Ascending aorta (tissue), 2 donors: ENCODE measurements at places on chromosomes 4 and X. TPM values are rescaled to one million over a fixed set of nuclear protein-coding genes. Genes with fewer than 3 reads are reported as not detected.

The PNMA6F gene
- not detected for total RNA-seq

DNA sequence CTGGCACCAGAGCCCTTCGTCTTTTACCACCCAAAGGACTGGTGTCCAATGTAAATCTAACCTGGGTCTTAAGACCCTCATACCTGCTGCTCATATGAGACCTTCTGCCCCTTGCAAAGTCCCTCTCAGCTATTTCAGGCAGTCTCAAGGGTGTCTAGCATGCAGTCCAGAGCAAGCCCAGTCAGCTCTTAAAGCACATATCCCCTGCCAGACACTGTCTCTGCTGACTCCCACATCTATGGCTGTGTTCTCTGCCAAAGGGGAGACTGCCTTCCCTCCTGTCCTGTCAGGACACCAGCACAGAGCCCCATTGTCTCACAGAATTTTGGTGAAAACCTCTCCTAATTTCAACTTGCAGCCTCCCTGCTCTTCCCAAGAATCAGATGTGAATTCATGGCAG is 118.5 kb downstream of the PARM1 start:
- no peaks in the 10 kb centered on the region for H3K4me1 ChIP-seq
- H3K27me3 ChIP-seq: no peaks in the 10 kb centered on the region
- H3K4me3 ChIP-seq: no peak overlapping the region

The COL4A6 gene
- under 0.01 TPM for total RNA-seq

- peak overlapping the region; percentile 61 for H3K4me3 ChIP-seq
- H3K27ac ChIP-seq: no peak overlapping the region
- peaks cover 4% of the 10 kb centered on the region for H3K27me3 ChIP-seq
- peak; percentile 69 for DNase-seq
These were observed 2.0 kb downstream of the TMEM255A start for GRCh38 chrX:120308959-120309872.

GRCh38 chr4:104394406-104395167 is 100.1 kb downstream of the CXXC4 start:
- H3K4me3 ChIP-seq: no peak overlapping the region
- H3K36me3 ChIP-seq: no peaks in the 10 kb centered on the region
- no peaks in the 10 kb centered on the region for H3K4me1 ChIP-seq
- H3K27me3 ChIP-seq: no peaks in the 10 kb centered on the region
- no peak overlapping the region for H3K27ac ChIP-seq
- DNase-seq: no peak

- H3K4me3 ChIP-seq: no peak overlapping the region
- H3K27me3 ChIP-seq: no peaks in the 10 kb centered on the region
- H3K4me1 ChIP-seq: no peaks in the 10 kb centered on the region
- peaks cover 6% of the 10 kb centered on the region for H3K36me3 ChIP-seq
These were observed 14.2 kb downstream of the LRP2BP start for GRCh38 chr4:185381288-185382196.
